ENCODE measurements at places on chromosomes 5 and 9.

- DNase-seq, result no peak
These were observed 466.7 kb downstream of the ACTL7B start for GRCh38 chr9:108389056-108389455.

- DNase-seq, result no peak
These were observed 84.4 kb downstream of the C9orf152 start for GRCh38 chr9:110123341-110124095.

- DNase-seq, result no peak
These were observed 271 bp downstream of the NOL8 start for GRCh38 chr9:92324889-92325268.

DNA sequence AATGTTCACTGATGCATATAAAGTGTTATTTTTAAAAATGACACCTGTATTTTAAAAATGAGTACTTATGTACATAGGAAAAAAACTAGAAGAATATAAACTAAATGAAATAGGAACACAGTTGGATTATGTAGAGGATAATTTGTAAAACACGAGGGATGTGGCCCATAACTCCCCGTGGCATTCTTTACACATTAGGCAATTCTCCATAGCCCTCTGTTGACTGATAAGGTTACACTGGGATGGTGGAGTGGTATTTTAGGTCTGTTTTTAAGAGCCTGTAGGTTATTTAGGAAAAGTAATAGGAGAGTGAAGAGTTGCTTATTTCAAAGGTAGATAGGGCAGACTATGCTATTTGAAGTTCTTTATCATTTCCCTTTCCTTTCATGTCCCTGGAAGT is 1.8 kb downstream of the CAVIN4 start:
- no peak for DNase-seq

DNA sequence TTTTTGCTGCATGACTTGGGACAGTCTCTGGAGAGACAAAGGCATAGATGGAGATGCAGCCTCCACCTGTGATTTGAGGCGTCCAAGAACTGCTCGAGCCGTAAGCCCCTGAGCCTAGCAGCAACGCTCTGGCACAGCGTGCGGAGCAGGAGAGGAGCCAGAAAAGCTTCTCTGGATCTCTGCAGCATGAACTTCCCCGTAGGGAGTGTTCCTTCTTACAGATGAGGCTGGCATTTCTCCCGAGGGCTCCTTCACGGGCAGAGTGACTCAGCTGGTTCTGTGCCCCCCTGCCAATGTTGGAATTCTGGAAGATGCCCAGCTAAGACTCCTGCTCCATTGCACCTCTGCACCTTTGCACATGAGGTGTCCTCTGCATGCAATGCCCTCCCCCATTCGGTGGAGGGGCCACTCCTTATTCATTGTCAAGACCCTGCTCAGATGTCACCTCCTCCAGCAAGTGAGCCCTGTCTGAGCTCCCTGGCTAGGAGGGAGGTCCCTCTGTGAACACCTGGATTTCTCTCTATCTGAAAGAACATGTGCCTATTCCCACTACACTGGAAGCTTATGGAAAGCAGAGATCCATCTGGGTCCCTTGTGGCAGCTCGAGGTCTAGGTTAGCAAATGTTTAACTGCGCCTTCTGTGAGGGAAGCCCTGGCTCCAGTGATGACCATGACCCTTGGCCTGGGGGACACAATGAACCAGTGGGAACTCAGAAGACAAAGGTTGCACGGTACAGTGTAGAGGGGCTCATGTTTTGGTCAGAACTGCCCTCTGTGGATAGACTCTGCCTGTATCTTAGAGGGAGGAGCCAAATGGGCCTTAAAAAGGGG is 39.6 kb downstream of the SH3PXD2B start:
- DNase-seq, result no peak

DNA sequence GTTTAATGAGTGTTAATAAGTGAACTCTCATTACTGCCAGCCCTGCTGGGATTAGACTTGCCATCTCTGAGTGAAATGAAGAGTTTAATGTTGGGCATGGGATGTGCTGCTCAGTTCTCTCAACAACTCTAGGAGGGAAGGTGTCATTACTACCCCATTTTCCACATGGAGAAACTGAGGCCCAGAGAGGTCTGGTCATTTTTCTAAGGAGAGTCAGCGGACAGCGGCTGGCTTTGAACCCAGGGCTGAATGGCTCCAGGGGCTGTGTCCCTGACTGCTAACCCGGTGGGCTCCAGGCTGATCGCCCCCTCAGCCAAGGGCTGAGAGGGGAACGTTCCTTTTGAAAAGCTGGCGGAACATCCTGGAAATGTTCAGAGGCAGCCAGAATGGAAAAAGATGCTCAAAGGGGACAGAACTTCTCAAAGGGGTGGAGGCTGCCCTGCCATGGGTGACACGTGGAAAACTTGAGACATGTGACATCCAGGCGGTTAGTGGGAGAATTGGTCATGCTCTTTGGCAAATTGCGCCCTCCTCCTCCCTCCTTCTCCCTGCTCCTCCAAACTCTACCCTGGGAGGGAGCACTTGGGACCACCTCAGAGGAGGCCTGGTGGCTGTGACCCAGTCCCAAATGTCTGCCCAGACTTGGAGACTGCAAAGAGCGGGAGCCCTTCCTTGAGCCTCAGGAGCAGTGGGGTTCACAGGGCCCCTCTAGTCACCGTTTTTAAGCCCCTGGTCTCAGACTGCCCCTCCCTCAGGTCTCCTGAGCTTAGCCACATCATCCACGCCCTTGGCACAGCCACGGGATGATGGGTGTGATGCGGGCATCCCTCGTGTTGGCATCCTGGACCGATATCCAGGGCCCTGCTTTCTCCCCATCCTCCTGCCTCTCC is 28.7 kb downstream of the DNM1 start:
- no peak for DNase-seq

DNA sequence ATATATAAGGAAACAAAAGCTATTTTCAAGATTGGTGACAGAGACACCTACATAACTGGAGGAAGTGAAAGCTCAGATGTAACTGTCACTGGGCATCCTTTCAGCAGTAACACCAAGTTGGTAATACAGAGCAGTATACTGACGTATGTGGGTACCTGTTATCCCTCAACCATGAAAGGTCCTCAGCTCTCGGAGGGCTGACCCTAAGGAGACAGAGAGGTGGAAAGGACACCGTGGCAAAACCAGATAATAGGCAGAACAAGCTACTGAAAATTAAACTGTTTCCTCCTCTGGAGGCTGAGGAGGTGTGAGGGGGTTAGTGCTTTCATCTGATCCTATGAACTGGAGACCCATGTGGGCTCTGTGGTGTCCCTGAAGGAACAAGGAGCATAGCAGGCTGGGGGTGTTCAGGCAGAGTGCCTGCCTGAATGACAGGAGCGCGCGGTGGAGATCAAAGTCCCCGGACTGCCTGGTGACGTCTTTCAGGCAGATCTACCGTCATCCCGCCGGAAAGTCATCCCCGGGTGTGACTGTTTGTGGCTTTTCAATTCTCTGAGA is 130.2 kb upstream of the FSTL4 start:
- DNase-seq, result no peak

DNA sequence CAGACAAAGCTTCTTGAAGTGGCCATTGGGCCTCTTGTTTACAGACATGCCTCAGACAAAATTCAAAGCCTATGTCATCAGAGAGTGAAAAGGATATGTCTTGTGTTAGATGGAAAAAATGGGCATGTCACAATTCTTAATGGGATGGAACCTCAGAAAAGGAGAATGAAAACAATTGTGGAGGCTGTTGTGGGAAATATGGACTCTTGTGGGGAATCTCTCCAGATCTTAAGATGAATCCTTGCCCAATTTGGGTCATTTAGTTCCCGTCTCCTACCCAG is 19.5 kb downstream of the SLC22A5 start:
- no peak for DNase-seq

DNA sequence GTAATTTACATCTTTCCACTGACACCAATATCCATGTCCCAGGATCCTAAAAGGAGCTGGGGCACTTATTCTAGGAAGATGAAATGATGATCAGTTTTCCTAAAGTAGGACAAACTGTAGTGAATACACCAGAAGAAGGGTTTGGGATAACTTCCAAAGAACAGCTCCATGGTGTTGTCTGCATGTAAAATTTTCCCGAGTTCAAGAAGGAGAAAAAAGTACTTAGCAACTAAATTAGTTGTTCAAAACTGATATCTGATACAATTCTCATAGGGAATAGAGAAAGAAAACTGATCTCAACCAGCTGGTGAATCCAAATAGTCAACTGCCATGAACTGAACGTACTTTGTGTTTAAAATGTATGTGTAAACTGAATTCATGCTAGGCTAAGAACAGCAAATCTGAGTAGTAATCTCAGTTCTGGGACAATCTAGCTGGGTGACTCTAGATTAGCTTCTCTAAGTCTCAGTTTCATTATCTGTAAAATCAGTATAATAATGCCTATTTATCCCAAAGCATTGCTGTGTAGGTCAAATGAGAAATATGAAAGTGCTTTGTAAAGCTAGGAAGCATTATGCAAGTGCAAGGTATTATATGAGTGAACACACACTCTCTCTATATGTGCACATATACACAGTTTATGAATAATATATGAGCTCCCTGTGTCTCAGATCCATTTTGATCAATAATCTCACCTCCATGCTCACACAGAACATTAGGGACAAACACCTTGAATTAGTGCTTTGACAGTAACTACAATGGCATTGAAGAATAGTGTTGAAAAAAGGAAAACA is 357.7 kb downstream of the SLIT3 start:
- DNase-seq, result no peak
